ENCODE measurements at places on chromosomes 7 and 10.

GRCh38 chr10:110005719-110006118 is 2.1 kb upstream of the ADD3 start:
- DNase-seq: peak; percentile 83

DNA sequence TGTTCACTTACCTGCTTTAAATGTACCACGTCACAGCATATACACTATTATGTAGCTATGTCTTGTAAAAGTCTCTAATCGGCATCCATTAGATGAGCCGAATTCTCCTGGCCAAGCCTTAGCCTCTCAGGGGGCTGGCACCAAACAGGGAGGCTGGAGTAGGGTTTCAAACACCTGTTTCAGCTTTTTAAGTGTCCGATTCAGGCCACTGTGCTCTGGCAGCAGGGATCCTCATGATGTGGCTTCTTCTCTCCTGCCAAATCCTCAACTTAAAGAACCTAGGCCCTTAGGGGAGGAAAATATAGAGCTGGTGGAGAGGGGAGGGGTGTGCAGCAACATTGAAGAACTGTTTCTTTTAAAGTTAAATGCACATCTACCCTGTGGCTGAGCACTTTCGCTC is 68.5 kb upstream of the NFKB2 start:
- DNase-seq: no peak

GRCh38 chr10:117546020-117546580 is 3.6 kb downstream of the EMX2 start:
- DNase-seq: peak; percentile 56

- DNase-seq: no peak
Observed at GRCh38 chr10:86969421-86970041, 1.2 kb downstream of the ADIRF start.

DNA sequence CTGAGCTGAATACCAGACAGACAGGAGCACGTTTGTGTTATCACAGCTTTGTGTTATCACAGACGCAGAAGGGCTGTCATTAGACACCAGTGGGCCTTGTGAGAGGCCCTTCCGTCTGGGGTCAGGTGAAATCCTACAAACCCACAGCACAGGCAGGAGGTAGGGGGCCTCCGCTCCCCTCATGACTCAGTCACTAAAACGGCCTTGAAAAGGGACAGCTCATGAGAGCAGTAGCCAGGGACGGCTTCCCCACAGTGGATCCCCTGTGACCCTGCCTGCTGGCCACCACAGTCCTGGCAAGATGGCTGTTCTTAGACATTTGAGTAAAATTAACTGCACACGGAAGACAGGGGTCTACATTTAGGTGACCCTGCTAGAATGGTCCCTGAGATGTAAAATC is 215.8 kb upstream of the PPP2R2D start:
- DNase-seq: no peak

DNA sequence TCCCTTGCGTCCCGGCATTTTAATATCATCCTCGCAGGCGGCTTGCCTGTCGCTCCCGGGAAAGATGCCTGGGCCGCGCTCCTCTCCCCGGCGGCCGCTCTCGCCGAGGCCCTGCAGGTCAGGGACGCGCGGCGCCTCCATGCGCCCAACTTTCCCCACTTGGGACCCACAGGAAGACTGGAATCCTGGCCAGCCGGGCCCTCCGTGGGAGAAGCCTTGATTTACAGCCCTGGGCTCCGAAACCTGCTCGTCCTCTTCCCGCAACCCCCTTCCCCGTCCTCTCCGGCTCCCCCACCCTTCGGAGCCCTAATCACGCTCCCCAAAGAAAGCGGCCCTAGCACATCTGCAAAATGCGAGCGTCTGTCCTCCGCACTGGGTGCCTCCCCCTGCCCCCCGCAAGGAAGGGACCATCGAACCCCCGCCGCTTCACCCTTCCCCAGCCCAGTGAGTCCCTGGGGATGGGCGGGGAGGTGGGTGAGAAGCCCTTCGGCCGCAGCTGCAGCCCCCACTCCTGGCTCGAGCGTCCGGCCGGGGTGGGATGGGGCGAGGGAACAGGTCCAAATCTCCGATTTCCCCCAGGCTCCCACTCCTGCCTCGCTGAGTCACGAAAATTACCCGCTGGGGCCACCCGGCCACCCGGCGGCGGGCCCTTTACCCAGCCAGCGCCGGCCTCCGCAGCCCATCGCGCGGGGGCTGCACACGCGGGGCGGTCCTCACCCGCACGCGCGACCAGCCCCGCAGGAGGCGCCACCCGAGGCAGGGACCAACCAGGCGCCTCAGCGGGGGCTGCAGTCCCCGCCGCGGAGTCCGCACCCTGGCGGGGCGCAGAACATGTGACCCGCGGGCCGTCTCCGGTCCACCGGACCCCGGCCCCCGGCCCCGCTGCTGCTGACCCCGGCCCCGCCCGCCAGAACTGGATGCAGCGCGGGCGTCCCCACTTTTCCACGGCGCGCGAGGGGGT is 695 bp downstream of the HSPA12A start:
- DNase-seq: no peak

DNA sequence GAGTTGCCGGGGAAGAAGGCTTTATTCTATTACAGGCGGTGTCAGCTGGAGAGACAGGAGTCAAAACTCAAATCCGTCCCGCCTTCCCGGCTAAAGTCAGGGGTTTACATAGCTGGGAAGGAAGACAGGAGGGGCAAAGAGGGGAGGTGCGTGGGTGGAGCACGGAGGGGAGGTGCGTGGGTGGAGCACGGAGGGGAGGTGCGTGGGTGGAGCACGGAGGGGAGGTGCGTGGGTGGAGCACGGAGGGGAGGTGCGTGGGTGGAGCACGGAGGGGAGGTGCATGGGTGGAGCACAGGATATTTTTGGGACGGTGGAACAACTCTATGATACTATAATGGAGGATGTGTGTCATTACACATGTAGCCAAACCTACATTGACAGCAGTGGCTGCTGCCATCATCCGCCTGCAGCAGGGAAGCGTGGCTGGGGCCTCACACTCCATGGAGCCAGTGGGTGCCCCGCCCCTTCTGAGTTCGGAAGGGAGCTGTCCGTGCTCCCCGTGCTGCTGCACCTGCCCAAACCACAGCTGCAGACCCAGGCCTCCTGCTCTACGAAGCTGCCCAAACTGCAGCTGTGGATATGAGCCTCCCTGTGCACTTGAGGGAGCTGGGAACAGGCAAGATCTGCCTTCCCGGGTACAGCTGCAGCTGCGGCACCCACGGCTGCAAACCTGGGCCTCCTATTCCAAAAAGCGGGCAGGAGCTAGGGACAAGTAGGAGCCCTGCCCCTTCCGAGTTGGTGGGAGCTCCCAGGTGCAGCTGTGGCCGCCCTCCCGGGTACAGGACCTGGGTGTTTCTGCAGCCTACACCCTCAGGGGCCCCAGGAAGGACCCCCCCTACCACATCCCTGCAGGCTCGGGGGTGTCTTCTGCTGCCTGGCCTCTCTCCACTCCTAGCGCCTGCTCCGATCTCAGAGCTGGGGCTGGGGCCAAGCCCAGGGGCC is 119.4 kb downstream of the DYNC2I1 start:
- DNase-seq: no peak

DNA sequence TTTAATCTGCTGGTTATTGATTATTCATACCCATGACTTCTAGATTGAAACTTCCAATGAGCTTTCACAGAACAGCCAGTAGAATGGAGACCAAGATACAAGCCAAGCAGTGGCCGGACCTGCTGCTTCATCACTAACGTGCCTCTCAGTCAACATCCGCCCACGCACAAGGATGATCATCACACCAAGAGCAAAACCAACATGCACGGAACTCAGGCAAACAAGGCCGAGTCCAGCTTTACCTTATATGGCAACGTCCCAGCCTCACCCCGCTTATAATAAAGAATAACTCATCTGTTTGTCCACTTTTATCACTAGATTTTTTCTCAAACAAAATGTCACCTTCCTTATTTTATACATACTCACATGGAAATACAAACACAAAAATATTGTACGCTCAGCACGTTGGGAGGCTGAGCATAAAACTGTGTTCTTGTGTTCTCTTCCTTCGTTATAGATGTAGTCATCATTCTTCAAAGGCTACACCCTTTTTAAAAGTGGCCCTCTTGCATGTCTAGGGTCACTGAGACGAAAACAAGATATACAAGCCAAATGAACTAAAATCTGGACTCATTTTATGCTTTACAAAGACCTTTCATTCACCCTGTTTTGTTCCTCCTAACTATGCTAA is 122.7 kb downstream of the SFMBT2 start:
- DNase-seq: no peak

- no peak for DNase-seq
Observed at GRCh38 chr7:31110331-31111108, 58.4 kb downstream of the ADCYAP1R1 start.

DNA sequence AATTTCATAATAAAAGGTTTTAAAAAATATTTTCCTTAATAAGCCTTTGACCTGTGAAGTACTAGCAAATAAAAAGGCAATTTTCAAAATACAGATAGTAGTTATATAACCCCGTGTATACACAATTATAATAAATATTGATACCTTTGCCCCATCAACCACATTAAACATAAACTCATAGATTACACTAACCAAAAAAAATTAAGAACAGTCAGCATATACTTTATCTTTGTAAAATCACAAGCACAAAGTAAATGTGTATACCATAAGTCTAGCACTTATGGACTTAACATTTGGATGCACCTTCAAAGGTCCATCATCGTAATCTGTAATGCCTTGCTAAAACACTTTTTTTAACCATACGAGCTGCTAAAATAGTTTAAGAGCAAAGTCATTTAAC is 123.4 kb downstream of the SNX13 start:
- DNase-seq: no peak

DNA sequence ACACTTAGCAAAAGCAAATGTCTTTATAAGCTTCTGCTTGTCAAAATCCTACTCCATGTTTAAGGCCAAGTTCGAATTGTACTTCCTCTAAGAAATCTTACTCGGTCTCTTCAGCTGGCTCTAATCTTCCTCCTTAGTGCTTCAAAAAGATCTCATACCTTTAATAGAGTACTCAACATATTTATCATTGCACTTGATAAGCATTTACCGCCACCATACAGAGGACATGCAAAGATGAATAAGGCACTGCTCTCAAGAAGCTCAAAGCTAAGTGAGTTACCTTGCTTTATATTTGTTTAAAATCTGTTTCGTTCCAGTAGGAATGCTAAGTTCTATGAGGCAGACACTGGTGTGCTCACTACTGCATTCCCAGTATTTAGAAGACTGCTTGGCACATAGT is 61.9 kb upstream of the DNAJB12 start:
- no peak for DNase-seq

GRCh38 chr10:34351161-34351560 is 463.9 kb downstream of the PARD3 start:
- no peak for DNase-seq

DNA sequence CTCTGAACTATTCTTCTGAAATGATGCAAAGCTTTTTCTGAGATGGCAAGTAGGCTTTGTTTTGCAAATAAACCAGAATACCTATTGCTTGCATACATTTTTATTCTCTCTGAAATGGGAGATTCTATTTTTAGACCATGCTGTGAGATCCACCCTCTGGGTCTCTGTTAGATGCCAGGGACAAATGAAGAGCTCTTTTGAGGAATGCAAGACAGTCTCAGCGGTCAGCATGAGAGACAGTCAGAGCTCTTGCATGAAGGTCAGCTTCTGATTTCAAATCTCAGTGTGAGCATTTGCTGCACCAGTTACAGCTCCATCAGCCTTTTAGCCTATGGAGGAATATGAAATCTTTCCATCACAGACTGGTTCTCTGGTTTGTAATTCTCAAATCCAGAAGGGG is 429.9 kb upstream of the KLF6 start:
- DNase-seq: no peak

DNA sequence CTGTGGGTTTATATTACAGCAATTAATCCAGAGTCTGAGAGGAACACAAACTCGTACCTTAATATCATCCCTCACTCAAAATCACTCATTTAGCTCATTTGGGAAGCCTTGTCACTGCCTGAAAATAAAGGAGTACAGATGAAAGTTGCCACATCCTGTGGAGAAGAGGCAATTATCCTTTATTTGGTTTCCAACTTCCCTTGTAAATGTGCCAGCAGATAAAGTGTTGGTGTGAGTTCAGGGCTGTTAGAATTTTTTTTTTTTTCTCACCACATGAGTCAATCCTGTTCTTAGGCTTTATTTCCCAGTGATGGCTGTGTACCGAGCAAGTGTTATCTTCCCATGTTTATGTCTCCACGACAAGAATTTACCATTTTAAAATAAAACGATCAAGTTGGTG is 99.0 kb upstream of the SMIM30 start:
- DNase-seq: no peak

- DNase-seq: no peak
Observed at GRCh38 chr7:116797612-116798011, 64.8 kb upstream of the CAPZA2 start.

DNA sequence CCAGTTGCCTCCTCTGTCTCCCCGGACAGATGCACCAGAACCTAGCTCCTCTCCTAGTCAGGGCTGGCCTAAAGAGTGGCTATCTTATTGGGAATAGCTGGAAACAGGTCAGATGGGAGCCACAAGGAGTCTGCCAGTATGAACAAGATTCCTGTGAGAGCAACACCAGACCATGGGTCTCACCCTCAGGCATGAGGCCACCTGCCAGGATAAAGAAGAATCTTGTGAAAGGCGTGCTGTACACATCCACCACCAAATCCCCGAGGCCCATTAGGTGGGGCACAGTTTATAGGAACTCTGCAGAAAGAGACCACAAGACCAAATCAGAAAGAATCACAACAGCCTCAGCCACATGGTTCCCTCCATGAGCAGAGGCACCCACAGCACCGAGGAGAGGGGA is 325.9 kb downstream of the TNS3 start:
- no peak for DNase-seq

All from fibroblast of skin of right quadriceps (primary cell).